ENCODE measurements at places on chromosomes 4 and X. TPM values are rescaled to one million over a fixed set of nuclear protein-coding genes. Genes with fewer than 3 reads are reported as not detected.

Gene NHSL2
- total RNA-seq = 8.5 TPM

- no peak for DNase-seq
Measured at GRCh38 chrX:39112143-39112542, 310.9 kb downstream of the MID1IP1 start.

DNA sequence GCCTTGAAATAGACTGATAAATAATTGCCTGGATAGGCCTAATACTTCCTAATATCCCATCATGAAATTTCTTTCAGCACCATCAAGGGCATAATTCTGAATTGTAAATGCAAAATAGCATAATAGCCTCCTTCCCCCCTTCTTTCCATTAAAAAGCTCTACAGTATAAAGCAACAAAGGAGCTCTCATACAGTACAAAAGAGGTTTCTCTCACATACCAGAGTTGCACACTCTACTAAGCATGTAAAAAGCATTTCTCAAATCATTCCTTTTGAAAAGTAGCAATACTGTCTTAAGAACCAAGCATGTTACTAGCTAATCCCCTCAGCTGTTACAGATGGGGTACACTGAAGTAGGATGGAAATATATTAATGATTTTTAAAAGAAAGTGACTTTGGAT, 509.0 kb downstream of the KLHL13 start:
- DNase-seq = no peak

DNA sequence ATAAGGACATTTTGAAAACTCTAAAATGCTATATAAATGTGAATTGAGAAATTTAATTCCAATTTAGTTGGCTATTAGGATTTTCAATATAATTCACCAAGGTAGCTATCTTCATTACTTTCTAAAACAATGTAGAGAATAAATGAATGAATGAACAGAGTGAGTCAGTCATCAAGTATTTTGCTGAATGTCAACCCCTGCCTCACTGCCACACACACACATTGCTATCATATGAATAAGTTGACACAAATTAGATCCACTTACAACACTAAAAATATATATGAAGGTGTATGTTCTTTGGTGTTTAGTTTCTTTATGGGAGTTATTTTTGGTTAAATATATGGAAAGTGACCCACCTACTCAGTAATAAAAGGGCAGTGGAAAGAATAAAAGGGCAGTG, 141.4 kb upstream of the SMIM10 start:
- no peak for DNase-seq

Gene BMP3
- total RNA-seq = not detected

Gene CRMP1
- 0.59 TPM for total RNA-seq

Gene SGMS2
- total RNA-seq = 56.2 TPM

Gene VSIG1
- 0.37 TPM for total RNA-seq

Gene SOD3
- total RNA-seq = 75.0 TPM

GRCh38 chr4:110840221-110840654, 217.4 kb upstream of the PITX2 start:
- DNase-seq = no peak

Gene PPP4R3C
- not detected for total RNA-seq

DNA sequence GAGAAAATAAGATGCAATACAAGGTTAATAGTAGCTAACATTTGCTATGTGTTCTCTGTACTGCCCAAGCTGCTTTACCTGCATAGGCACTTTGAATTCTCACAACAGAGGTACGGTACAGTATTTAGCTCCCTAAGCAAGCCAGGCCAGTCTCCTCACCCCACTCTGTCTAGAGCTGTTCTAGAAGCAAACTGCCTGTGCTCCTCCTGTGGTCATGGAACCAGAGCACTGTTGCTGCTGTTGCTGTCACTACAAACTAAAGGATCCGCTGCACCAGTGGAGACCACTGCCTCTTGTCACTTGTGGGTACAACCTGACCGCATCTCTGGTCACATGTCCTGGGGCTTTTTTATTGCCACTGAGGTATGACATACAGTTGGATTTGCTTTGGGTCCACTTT, 19.6 kb downstream of the ZNF330 start:
- no peak for DNase-seq

DNA sequence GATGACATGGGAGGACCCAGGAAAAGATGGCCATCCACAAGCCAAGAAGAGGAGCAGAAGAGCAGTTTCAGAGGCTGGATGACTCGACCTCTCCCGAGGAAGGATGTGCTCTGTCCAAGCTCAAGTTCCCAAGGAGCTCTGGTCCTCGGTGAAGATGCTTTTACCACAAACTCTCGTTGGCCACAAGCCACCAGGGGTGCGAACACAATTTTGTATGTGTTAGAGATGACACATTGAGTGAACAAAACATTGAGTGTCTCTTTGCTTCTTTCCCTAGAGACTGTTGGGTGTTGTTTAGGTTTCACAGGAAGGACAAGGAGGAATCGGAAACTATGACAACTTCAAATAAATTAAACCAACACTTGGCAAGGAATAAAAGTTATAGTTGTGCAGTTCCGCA, 26.3 kb downstream of the FGFBP1 start:
- DNase-seq = no peak

GRCh38 chr4:1967512-1968149, 41.1 kb downstream of the NELFA start:
- no peak for DNase-seq

GRCh38 chrX:57573754-57574153, 18.1 kb upstream of the ZXDB start:
- DNase-seq = no peak

DNA sequence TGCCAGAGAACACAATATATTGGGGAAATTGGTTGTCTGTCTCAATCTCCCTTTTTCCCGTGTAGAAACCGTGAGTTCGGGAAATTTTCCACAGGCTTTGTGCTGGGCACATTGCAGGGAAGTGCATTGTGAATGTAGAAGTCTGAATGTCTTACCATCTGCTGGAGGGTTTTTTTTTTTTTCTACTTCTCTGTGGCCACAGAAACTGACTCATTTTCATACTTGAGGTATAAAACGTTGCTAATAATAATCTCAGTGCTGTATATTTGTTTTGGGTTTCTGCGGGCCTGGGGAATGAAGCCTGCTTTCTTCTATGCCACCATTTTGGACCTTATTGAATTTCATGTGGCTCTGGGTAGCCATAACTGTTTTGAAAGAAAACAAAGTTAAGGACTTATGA, 1001.2 kb downstream of the STIM2 start:
- no peak for DNase-seq

DNA sequence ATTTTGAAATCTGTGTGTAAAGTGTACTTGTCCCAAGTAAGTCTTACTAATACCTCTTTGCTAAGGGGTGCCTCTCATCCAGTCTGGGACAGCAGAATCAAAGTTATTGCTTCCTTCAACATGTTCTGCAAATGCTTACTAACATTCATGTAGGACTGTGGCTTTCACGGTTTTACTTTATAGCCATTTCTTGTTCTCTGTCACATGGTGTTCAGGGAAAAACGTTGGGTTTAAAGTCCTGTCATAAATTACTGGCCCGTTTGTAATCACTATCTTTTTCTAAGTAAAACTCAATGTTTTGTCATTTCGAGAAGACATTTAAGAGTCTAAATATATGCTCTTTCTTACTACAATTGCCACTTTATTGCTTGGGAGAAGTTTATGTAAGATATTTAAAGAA, 321.1 kb downstream of the STIM2 start:
- DNase-seq = no peak

DNA sequence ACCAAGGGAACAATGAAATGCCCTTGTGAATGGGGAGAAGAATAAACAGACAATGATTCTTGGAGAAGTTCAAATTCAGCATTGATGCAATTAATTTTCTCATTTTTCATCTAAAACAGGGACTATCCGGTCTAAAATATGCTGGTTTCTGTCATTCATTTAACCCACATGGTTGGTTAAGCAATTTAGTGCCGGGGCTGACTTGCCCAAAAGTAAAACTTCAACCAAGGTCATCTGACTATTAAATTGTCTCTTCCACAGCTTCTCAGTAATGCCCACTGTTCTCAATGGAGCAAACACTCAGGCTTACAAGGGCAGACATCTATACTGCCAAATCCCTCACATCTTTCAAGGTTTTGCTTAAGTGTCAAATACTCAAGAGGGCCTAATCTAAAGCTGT, 51.3 kb downstream of the ANXA10 start:
- no peak for DNase-seq

GRCh38 chr4:165360041-165360695, 18.6 kb upstream of the CPE start:
- no peak for DNase-seq

- DNase-seq = no peak
Measured at GRCh38 chr4:166045457-166045856, 172.4 kb downstream of the TLL1 start.

GRCh38 chr4:73139991-73140390, 70.5 kb upstream of the COX18 start:
- no peak for DNase-seq

GRCh38 chr4:53924333-53925049, 139.9 kb downstream of the CHIC2 start:
- no peak for DNase-seq

Gene TMEM31
- total RNA-seq = 0.85 TPM

- no peak for DNase-seq
Measured at GRCh38 chrX:127190381-127190780, 370.9 kb downstream of the PRR32 start.

DNA sequence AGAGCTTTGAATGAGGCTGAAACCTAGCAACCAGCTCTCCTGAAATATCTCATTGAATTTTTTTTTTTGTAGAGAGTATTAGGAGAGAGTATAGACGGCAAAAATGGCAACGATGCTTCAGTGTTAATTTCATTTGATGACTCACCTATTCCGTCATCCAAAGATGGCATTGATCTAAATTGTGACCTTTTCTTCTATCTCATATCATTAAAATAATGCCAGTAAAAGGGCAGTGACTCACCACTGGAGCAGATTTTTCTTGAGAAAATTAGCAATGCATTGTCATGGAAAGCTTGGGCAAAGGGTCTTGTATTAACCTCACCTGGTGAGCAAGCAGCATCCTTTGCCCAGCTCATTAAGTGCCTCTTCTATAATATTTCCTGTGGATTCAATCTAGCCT, 19.6 kb downstream of the VMA21 start:
- no peak for DNase-seq

GRCh38 chrX:41599507-41599906, 89.3 kb upstream of the GPR34 start:
- no peak for DNase-seq

- no peak for DNase-seq
Measured at GRCh38 chr4:145182222-145182621, 1.8 kb upstream of the OTUD4 start.

GRCh38 chr4:152126238-152126637, 365.4 kb upstream of the GATB start:
- DNase-seq = no peak

DNA sequence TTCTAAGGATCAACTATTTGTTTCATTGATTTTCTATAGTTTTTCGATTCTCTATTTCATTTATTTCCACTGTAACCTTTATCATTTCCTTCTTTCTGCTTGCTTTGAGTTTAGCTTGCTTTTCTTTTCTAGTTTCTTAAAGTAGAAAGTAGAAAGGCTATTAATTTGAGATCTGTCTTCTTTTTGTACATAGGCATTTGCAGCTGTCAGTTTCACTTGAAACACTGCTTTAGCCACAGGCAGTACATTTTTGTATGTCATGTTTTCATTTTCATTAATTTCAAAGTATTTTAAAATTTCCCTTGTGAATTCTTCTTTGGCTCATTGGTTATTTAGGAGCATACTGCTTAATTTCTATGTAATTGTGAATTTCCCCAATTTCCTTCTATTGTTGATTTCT, 152.2 kb downstream of the SH3KBP1 start:
- no peak for DNase-seq
